GM23248 (cell line): ENCODE measurements at places on chromosomes 11 and 22.

DNA sequence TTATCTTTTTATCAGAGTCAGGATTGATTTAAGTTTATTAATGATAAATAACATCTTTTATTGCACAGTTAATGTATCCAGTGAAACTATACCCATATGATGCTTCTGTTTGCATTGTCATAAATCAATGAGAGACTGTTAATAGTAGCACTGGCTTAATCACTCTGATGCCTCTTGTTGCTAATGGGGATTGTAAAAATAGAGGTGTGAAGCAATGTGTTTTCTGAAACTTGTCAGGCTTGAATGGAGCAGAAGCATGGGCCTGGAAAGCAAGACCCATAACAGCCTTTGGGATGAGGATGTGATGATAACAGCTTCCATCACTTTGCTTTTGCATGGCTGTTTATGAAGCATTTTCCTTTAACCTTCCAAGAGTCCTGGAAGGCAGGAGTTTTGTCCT is 319.7 kb downstream of the DDX10 start:
- no peak for DNase-seq

GRCh38 chr11:47078751-47079521 is 97.7 kb downstream of the ARFGAP2 start:
- peak; percentile 11 for DNase-seq

- DNase-seq: no peak
These were observed 3.1 kb downstream of the RELT start for GRCh38 chr11:73379189-73379880.

GRCh38 chr11:1153951-1154493 is 3.7 kb upstream of the MUC5AC start:
- peak; percentile 95 for DNase-seq

GRCh38 chr11:10233581-10233980 is 60.4 kb downstream of the SBF2 start:
- DNase-seq: peak; percentile 85

- DNase-seq: no peak
These were observed 378.2 kb upstream of the NARS2 start for GRCh38 chr11:78952890-78953289.

- no peak for DNase-seq
These were observed 883.3 kb downstream of the BRD1 start for GRCh38 chr22:48944433-48944750.

- DNase-seq: no peak
These were observed 293 bp downstream of the DUSP8 start for GRCh38 chr11:1571760-1572196.

DNA sequence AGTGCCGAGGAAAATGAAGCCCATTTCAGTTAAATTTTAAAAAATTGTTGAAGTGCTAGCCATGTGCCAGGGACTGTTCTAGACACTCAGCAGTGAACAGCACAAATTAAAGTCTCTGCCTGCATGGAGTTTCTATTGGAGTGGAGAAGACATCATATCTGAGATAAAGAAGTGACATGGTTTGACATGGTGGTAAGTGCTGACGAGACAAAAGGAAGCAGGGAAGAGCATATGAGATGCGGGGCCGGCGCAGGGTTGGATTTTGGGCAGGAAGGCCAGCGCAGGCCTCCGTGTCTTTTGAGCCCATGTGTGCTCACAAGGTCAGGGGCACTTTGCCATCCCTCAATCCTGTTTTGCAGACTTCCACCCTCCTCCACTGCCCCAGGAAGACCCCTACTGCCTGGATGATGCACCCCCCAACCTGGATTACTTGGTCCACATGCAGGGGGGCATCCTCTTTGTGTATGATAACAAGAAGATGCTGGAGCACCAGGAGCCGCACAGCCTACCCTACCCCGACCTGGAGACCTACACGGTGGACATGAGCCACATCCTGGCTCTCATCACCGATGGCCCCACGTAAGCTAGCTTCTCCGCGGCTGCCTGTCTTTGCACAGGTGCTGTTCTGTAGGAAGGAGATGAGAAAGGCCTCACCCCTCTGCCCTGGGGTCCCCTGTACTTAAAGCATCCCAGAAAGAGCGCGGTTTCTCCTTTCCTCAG is 29.6 kb downstream of the AMPD3 start:
- no peak for DNase-seq

GRCh38 chr11:77559686-77560401 is 29.9 kb upstream of the AQP11 start:
- DNase-seq: peak; percentile 89

- DNase-seq: no peak
These were observed 64.1 kb upstream of the BIRC3 start for GRCh38 chr11:102253020-102253715.

- no peak for DNase-seq
These were observed 142.4 kb upstream of the NARS2 start for GRCh38 chr11:78717041-78717440.

- DNase-seq: no peak
These were observed 5.6 kb downstream of the NRGN start for GRCh38 chr11:124745270-124745834.

GRCh38 chr22:45837508-45837907 is 139.5 kb downstream of the WNT7B start:
- DNase-seq: no peak

DNA sequence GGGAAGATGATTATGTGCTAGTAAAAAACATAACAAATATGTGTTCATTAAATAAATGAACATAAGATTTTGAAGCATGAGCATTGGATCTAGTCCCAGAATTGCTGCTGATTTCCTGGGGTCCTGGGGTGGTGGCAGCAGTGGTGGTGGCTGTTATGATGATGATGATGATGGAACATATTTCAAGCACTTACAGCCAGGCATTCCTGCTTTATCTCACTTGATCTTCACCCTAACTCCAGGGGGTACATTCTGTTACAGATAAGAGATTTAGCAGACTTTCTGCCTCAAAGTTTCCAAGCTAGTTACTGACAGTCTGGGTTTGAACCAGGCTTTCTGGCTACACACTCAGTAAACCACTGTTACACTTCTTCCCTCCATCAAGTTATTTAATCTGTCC is 5.2 kb downstream of the TRAPPC4 start:
- DNase-seq: no peak

DNA sequence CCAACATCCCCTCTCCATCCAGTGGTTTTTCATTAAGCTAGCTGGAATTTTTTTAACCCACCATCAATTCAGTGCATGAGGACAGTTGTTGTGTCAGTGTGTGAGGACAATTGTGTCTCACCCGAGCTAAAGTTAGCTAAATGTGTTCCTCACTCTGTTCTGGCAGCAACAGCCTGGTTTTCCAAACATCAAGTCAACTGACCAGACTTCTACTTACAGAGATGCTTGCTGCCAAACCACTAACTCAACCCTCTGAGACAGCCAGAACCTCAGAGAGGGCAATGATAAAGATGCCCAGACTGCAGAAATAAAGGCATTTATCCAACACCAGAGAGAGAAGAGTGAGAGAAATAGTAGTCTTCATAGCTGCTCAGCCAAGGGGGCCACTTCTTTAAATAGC is 6.7 kb downstream of the PAMR1 start:
- peak; percentile 57 for DNase-seq

DNA sequence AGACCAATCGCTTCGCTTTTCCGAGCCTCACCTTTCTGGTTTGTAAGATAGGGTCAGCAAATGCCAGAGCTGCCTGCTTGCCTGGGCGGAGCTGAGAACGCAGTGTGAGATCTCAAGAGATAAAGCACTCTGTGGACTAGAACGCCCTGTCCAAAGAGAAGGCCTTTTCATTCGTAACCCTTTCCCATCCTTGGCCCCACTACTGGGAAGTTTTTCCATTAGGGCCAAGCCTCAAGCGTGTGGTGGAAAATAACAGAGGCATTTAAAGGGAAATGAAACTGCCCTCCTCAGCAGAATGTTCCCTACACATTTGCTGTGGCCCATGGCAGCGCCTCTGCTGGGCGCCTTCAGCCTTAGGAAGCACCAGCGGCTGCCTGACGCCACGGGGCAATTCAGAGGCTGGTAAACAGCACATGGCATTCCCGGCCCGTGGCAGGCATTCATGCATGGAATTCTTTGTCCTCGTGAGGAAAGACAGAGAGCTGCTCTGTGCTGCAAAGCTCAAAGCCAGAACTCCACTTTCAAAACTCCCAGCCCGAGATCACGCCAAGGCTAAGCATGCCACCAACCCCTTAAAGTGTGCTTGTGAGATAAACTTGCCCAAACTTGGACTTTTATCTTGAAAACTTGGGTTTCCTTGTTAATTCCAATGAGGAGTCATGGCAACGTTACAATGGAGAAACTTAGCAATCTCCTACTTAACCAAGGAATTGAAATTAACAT is 38.1 kb downstream of the AHNAK start:
- DNase-seq: peak; percentile 91

GRCh38 chr11:11458485-11458884 is 105.4 kb upstream of the CSNK2A3 start:
- DNase-seq: no peak

- no peak for DNase-seq
These were observed 689 bp downstream of the VSIG2 start for GRCh38 chr11:124751391-124751740.

DNA sequence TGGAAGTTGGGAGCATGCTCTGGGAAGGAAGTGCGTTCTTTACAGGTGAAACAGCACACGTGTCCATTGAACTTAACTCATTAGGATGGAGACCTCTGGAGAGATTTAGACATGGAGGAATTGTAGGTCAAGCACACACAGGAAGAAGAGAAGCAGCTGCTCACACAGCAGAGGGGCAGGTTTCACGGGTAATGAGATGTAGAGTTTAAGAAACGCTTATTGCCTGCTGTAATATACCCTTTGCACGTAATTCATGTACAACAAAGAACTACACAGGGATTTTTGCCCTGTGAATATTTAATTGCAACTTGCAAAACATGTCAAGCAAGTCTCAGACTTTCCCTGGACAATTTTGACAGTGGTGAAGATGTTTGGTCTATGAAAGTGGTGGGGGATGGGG is 508.0 kb downstream of the OPCML start:
- no peak for DNase-seq

GRCh38 chr11:102534261-102534872 is 3.8 kb upstream of the MMP7 start:
- DNase-seq: no peak

DNA sequence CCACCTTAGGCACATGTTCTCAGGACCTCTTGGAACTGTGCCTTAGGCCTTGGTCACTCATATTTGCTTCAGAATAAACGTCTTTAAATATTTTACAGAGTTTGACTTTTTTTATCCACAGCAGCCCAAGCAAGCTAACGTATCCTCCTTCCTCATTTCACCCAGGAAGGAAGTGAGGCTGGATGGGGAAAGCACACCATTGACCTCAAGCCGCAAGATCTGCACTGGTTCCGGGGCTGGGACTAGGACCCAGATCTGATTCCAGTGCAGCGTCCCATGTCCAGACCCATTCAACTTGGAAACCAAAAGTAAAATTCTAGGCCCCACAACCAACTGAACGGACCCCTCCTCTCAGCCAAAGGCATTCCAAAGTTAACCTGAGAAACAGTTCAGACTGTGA is 2.4 kb upstream of the LGALS12 start:
- no peak for DNase-seq

GRCh38 chr11:22006901-22007300 is 186.0 kb upstream of the ANO5 start:
- DNase-seq: no peak

DNA sequence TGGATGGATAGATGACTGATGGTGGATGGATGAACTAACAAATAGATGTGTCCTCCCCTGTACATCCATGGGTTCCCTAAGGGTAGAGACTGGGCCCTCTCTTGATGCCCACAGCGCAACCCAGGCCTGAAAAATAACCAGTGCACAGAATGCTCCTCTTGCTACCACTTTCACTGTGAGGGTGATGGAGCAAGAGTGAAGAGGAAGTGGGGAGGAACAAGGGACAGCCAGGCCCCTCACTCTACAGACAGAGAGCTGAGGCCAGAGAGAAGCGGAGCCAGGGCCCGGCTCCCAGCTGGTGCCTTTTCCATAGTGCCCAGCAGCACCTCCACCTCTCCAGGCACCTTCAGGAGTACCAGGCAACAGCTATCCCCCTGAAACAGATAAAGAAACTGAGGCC is 67.7 kb downstream of the THAP12 start:
- DNase-seq: no peak

DNA sequence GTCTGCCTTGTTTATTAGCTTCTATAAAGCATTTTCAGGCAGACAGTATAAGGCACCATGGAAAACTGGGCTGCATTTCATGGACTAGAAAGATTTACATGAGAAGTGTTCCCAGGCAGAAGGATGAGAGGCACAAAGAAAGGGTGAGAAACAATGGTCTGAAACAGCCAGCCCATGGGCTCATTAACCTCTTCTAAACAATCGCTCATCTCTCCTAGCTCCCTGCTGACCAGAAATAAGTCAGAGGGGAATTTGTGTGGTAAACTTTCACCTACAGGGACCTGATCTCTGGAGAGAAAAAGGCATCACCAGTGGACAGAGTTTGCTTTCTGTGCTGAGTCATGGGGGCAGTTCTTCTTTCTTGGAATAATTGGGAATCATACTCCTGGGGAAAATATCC is 51.8 kb upstream of the KIRREL3 start:
- DNase-seq: peak; percentile 25

GRCh38 chr11:28110108-28110820 is 2.1 kb downstream of the METTL15 start:
- DNase-seq: peak; percentile 89

DNA sequence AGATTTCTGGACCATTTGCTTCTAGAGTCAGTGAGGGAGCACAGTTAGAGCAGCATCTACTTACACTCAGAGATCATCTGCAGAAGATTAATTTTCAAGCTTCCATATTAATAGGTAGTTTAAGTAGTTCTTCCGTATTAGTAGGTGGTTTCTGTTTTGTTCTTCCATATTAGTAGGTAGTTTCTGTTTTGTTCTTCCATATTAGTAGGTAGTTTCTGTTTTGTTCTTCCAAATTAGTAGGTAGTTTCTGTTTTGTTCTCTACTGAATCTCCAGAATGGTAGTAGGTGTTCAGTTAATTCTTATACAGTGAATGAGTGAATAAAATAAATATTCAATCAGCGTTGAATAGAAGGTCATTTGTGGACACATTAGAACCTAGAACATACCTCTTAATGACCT is 175.7 kb downstream of the TMEM135 start:
- no peak for DNase-seq

DNA sequence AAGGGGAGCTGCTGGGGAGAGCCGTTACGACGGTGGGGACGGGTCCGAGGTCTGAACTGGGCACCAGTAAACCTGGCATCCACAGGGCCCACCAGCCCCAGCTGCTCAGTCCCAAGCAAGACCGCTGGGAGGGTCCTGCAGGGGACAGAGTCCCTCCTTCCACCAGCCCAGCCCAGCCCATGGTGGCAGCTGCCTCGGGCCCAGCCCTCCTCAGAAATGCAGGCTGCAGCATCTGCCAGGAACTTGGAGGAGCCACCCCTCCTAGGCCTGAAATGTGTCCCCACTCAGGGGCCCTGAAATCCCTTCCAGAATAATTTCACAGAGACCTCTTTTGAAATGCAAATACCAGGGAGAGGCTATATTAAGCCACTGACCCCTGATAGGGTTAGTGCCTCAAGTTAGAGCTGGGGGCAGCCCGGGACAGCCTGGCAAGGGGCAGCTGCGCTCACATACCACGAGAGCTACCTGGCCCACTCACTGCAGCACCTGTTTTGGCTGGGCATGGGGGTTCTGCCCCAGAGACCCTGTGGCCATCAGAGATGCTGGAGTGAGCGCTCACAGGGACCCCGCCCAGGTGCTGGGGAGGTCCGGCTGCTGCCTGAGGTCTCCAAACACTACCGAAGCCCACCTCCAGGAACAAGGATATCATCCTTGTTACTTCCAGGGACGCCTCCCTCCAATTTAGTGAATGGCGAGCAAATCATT is 53.1 kb downstream of the CELSR1 start:
- no peak for DNase-seq

GRCh38 chr11:92387859-92388258 is 163.2 kb downstream of the FAT3 start:
- no peak for DNase-seq
